Stimulated activated CD4-positive, alpha-beta T cell treated with anti-CD3 and anti-CD28 coated beads, Interleukin-15, amount 100 ng/mL, for 1 hour (primary cell): ENCODE measurements at places on chromosomes 6 and 20.

GRCh38 chr20:36658300-36658699, 12.3 kb upstream of the SLA2 start:
- no peak for DNase-seq

- no peak for DNase-seq
These were observed 100.9 kb downstream of the TMEM242 start for GRCh38 chr6:157222201-157222981.

DNA sequence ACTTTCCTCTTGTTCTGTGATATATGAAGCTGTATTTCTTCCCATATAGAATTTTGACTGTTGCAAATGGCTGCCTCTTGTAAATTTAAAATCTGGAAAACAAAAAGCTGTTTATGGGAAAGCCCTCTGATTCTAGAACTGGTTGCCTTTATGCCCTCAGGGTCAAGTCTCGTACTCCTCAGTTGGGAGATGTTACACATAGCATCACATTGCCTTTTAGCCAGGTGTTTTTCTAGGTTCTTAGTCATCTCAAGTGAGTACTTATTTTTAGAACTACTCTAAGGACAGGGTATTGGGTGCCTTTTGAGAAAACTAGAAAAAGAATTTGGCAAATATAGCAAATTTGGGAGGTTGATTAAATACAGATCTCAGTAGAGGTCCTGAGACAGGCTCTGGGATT, 58.5 kb downstream of the ANKS1A start:
- no peak for DNase-seq

DNA sequence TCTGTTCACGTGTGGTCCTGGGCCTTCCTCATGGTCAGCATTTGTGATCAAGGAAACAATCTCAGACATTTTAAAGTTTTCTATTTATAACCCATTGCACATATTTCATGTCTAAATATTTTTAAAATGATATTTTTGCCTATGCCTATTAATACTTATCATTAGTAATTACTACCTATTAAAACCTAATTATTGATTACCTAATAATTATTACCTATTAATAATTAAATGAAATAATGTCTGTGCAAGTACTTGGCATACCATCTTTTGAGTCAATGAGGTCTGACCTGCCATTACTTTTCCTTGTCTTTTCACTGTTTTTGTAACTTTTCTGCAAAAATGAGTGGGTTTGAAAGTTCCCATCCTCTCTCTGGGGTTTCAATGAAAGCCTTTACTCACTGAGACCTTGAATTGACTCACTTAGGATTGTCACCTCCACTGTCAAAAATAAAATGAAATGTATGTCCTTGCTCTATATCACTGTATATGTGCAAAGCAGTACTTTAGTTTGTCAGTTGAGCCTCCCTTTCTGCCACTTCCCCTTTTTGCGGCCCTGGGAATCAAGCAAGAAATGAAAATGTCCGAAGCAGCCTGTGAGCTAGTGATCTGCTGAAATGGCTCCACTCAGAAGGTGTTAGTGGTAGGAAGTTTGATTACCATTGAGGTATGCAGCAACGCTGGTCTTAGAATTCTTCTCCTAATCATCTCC, 87.8 kb downstream of the L3MBTL3 start:
- DNase-seq: no peak

- DNase-seq: no peak
These were observed 1.4 kb downstream of the PAQR8 start for GRCh38 chr6:52363228-52363867.

DNA sequence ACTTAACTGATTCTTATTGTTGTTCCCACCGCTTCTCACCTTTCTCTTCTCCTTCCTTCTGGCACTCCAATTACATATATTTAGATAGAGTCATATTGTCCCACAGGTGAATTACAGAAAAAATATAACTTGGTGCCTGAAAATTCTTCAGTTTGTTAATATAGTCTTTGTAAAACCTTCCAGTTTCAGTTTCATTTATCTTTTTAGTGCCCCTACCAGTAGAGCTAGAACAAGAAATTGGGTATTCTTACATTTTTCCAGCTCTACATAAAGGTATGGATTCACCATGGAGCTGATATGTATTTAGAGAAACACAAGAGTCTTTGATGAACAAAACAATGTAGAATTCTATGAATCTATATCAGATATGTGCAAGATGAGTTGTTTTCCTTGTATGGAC, 10.7 kb downstream of the MANEA start:
- DNase-seq: no peak

DNA sequence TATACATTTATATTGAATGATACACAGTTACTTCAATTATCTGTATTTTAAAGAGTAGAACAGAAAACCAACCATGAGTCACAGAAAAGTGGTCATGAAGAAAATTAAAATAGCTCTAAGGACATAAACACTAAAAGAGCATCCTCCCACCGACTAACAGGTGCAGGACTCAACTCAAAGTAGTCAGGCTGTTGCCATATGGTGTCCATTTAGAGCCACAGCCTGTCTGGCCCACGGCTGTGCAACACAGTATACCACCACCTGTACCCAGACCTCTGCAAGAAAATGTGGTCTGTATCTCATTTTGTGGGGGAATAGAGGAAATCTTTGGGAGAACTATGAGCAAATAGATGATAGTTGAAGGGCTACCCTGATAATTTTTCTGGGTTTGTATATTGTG, 449.8 kb upstream of the RNF217 start:
- no peak for DNase-seq

GRCh38 chr20:46715292-46715756, 5.9 kb downstream of the SLC2A10 start:
- no peak for DNase-seq

DNA sequence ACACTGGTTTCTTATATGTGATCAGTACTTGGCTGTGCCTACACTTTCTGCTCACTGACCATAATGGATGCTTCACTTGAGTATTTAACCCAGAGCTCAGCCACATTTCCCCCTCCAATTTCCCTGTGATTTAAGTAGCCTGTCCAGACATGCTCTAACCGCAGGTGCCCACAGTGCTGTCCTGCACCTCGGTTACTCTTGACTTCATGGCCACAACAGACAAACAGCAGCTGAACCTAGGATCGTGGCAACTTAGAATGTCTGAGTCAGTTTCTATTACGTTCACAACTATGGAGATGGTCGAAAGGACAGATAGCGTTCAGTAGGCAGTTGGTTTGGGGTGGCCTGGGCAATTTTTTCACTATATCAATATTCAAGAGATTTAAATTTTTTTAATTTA, 306.9 kb upstream of the SGK1 start:
- DNase-seq: no peak

DNA sequence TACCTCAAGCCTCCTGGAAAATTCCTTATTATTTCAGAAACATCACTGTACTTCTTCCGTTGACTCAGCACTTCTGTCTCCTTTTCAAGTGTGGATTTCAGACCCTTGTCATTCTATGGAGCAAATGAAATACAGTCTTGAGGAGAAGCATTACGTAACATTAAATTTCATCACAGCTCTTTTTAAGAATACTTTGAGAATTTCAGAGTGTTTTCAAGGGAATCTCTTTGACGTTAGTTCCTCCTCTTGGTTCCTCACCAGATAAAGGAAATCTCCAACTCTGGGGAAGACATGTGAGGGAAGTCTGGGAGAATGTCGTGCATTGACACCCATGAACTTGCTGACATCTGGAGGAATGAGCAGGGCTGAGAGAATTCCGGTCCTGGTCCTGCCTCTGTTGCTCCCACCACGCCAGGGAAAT, 32.3 kb downstream of the UST start:
- DNase-seq: no peak

GRCh38 chr6:138017166-138017757, 90.0 kb downstream of the PERP start:
- DNase-seq: no peak

DNA sequence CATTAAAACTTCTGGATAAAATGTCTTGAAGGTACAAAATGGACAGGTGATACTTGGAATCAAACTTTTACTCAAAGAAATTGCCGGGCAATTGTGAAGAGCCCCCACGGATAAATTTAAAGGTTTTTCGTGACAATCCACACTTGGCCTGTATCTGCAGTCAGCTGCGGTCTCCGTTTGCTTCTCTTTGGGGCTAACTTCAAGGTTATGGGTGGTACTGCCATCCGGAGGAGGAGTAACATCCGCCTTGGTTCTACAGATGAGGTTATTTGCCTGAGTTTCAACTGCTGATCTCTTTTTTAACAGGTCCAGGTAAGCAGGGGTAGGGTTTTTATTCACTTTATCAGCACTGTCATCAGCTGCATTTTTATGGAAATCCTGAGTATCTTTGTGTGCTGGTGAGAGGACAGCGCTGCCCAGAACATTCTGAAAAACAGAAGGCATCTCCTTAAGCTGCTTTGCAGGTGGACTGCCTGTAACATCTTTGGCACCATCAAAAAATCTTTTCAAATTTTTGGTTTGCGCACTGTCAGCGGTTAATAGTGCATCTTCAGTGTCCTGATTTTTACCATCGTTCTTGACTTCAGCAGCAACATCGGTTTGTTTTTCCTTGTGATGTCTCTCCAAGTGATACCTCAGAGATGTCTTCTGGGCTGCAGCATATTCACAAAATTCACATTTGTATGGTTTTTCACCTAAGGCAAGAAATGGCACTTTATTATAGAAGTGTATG, 16.9 kb downstream of the ZNF217 start:
- no peak for DNase-seq

- DNase-seq: no peak
These were observed 1303.5 kb upstream of the CITED2 start for GRCh38 chr6:140677781-140678528.

- DNase-seq: no peak
These were observed 511.2 kb upstream of the JARID2 start for GRCh38 chr6:14734416-14735340.

- no peak for DNase-seq
These were observed 14.5 kb downstream of the CDK19 start for GRCh38 chr6:110800839-110801196.

DNA sequence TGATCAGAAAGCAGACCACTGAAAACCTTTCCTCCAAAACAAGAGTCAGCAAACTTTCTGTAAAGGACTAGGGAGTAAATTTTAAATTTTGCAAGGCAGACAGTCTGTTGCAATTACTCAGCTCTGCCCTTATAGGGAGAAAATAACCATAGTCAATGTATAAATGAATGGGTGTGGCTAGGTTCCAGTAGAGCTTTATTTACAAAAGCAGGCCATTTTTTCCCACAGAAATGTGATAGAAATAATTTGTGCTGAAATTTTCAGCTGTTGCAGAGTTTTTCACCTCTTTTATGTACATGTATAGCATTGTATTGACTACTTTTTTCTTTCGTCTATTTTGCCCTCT, 7.7 kb downstream of the AMD1 start:
- no peak for DNase-seq

- DNase-seq: no peak
These were observed 548.7 kb upstream of the MAP3K7 start for GRCh38 chr6:91135406-91136103.

GRCh38 chr6:64672131-64672530, 1034.9 kb downstream of the EYS start:
- no peak for DNase-seq

- DNase-seq: no peak
These were observed 42.2 kb downstream of the ZNF292 start for GRCh38 chr6:87197547-87197946.

DNA sequence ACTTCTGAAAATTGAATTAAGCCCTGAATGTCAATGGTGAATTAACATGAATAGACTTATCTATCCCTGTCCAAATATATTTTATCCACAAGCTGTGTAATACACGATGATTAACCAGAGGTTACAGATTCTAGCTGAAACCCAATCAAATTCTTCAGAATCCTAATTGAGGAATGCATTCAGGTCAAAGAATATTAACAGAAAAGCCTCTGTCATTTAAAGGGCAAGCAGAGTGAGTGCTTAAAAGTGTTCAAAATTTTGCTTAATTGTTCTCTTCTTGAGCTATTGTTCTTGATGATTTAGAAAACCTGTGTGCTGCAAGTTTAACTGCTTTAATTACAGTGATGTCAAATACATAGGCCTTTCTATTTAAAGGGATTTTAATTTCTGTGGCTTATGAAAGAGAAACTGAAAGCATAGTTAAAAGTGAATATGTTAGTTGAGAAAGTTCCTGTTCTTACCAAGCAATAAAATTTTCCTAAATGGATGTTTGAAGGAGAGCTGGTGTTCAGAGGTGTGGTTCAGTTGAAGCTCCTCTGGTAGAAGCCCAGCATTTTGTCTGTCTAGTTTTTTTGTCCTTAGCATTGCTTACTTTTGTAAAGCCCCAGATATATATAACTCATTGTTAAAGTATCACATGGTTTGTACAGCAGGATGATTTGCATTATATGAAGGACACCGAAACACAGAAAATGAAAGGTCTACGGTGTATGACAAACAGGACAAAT, 466.3 kb upstream of the PLCB4 start:
- no peak for DNase-seq

GRCh38 chr20:41892031-41892430, 273.9 kb upstream of the CHD6 start:
- DNase-seq: no peak

DNA sequence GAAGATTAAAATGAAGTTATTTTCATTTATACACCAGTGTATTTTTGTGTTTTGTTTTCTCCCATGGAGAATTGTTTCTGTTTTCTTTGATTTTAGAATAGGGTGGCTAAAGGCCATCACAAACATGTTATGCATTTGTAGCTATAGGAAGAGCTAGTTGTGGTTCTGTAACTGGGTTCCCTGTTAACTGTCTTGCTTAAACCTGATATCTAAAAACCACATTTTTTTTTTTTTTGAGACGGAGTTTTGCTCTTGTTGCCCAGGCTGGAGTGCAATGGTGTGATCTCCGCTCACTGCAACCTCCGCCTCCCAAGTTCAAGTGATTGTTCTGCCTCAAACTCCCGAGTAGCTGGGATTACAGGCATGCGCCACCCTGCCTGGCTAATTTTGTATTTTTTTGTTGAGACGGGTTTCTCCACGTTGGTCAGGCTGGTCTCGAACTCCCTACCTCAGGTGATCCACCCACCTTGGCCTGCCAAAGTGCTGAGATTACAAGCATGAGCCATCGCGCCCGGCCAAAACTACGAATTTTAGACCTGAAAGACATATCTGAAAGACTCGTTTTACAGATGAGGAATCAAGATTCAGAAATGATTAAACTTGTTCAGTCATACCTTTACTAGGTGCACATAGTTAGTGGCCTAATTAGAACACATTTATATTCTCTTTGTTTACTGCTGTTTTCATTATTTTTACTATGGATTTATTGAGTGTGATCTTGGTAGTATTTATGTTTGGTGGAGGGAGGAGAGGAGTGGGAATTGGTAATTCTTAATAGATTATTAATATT, 18.0 kb downstream of the SCAF8 start:
- no peak for DNase-seq

DNA sequence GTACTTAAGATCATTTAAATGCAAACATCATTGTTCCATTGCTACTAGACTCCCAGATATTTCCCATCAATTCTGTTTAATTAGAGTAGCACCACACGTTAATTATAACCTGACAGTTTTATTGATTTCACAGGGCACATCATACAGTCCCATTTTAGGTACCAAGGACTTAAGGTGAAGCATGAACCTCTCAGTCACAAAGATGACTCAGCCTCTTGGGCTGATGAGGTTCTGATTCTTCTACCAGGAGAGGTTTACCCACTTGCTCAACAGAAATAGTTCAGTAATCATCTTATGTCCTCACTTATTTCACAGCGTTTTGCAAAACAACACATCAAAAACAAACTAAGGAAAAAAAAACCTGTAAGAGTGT, 98.5 kb downstream of the HIVEP2 start:
- no peak for DNase-seq
